ENCODE measurements at places on chromosomes 16 and 17.

- no peak for DNase-seq
Measured at GRCh38 chr16:48381201-48381600, 4.0 kb downstream of the SIAH1 start.

- DNase-seq, result no peak
Measured at GRCh38 chr17:56603486-56604238, 10.2 kb downstream of the NOG start.

DNA sequence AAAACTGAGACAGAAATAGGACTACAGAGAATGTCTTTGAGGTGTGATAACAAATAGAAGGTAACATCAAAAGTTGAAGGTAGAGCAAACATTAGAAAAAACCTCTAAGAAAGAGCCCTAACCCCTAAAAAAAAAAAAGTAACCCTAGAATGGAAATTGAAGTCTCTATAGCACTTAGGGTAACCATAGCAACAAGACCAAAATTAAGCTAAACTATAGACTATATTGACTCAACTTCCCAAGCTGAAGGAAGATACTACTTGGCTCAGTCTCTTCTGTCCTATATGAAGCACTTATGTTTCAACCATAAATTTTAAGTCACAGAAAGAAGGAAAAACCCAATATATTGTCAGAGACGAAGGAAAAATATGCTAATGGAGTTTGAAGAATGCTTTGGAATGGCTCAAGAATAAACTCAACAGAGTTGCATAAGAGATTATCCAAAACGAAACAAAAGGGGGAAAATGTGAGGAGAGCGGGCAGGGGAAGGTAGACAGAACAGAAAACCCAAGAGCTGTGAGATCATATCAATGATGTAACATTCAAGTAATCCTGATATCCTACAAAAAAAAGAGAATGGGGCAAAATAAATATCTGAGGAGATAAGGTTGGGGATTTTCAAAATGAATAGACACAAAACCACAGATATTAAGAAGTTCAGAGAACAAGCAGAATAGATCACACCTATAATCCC lies 88.4 kb downstream of the USP32 start:
- no peak for DNase-seq

GRCh38 chr16:48365025-48365600 lies 20.1 kb downstream of the SIAH1 start:
- no peak for DNase-seq

GRCh38 chr16:25219070-25219737 lies 2.5 kb downstream of the AQP8 start:
- DNase-seq, result no peak

DNA sequence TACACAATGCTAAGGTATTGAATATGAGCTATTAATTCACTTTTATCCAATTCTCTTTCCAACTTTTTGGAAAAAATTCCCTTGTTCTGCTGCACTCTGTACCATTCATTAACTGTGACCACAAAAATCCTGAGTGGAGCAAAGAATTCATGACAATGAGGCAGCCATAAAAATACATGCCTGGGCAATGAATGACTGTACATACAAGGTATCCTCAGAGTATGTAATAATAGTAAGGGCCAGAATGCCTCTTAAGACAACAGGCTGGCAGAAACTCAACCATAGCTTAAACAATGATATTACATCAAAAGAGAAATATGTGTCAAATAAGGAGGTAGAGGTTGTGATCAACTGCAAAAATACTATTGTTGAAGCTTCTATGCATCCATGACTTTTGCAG lies 74.7 kb upstream of the CA10 start:
- DNase-seq, result no peak

- no peak for DNase-seq
Measured at GRCh38 chr17:9935408-9935807, 30.3 kb upstream of the RCVRN start.

DNA sequence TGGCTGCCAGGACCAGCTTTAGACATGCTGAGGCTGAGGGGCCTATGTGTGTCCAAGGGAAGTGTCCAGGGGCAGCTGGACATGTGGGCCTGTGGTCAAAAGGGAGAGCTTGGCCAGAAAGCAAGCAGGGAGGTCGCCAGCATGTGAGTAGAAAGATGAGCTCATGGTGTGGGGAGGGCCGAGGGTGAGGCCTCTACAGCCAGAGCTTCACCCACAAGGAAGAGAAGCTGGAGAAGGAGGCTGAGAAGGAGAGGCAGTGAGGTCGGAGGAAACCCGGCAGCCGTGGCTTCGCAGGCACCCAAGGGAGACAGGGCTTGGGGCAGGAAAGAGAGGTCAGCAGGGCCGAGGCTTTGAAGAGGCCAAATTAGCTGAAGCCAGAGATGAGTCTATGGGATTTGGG lies 4.0 kb upstream of the HSD11B2 start:
- DNase-seq, result no peak

DNA sequence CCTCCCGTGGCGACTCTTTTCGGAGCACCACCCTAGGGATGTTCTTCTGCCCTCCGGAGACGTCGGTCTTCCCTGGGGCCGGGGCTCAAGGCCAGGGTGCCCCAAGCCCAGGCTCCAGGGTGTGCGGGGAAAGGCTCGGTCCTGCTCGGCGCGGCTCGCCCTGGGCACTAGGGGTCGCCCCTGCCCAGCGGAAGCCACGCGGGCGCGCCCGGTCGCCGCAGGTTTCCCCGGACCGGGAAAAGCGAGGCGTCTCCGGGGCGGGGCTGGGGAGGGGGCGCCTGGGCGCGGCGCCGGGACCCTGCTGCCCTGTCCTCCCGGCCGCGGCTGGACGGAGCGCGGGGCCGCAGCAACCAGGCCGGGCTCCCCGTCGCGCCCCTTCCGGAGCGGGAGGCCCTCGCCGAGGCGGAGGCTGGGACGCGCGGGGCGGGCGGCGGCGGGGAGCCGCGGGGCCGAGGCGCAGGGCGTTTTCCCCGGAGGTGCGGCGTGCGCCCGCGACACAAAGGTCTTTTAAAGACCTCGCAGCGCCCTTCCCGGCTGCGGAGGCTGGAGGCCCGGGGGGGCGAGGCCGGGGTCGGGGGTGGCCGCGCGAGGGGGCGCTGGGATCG lies 76.4 kb downstream of the MRC2 start:
- peak; percentile 77 for DNase-seq

DNA sequence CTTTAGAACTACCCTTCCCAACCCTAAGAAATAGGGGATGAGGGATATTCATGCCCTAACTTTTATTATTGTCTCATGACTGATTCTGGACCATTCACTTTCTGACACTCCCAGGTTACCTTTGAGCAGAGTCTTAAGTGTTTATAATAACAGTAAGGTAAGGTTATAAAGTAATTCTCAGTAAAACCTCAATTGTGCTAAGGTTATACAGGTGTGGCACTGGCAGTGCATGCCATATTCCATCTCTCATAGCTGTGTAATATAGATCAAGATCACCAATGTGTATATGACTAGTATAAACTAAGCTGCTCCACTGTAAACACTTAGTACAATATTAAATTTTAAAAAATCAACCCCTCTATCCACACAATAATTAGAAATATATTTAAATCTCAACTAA lies 89.1 kb downstream of the KCNJ2 start:
- no peak for DNase-seq

- no peak for DNase-seq
Measured at GRCh38 chr16:54510685-54511221, 224.2 kb upstream of the IRX3 start.

DNA sequence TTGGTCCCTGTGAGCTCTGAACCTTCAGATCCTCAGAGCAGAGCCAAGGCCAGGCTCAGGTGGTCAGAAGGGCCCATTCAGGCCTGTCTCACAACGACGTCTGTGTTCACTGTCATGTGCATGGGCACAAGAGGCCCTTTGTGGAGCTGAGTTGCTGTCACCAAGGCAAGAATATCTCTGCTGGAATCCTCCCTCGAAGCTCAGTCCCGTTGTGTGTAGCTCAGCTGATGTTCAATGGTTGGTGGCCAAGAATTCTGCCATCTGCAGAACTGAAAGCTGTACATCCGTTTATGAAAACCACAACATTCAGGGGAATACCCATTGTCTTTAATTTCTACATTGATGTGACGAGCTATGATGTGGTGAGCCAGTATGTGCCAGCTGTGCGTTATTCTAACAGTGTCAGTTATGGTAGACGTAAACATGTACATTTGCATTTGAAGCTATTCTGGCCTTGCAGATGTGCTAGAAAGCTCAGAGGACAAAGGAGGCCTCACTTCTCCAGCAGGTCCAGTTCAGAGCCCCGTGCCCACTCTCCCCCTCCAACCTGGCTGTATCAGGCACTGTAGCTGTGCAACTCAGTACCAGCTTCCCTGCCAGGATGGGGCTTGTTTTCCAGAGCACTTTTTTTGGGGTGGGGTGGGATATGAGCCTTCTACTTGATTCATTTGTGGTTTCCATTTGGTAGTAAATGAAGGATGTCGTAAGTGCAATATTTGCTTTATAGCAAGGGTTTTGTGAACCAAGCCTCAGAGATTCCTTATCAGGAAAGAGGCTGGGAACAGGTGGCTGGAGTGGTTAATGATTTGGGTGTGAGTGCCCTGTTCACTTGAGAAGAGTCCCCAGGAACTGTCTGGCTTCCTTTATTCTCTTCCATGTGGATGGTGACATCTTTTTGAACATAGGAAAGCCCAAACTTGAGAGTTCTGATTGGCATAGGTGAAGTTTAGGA lies 56.1 kb downstream of the B9D1 start:
- DNase-seq, result peak; percentile 57

DNA sequence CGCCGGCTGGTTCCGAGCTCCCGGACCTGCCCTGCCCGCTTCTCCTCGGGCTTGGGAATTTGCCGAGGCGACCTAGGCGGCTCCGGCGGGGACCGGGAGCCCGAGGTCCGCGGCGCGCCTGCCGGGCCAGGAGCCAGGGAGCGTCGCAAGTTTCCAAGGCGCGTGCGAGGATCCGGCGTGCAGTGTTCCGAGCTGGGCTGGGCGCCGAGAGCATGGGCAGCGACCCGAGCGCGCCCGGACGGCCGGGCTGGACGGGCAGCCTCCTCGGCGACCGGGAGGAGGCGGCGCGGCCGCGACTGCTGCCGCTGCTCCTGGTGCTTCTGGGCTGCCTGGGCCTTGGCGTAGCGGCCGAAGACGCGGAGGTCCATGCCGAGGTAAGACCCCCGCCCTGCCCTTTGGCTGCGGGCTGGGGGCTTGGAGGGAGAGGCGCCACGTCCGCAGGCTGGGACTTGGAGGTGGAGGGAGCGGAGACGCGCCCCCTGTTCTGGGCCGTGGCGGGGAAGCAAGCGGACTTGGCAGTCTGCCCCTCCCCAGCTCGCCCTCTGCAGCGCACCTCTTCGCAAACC lies 668 bp downstream of the MMP15 start:
- peak; percentile 49 for DNase-seq

- DNase-seq, result no peak
Measured at GRCh38 chr16:61547626-61548025, 488.6 kb downstream of the CDH8 start.

DNA sequence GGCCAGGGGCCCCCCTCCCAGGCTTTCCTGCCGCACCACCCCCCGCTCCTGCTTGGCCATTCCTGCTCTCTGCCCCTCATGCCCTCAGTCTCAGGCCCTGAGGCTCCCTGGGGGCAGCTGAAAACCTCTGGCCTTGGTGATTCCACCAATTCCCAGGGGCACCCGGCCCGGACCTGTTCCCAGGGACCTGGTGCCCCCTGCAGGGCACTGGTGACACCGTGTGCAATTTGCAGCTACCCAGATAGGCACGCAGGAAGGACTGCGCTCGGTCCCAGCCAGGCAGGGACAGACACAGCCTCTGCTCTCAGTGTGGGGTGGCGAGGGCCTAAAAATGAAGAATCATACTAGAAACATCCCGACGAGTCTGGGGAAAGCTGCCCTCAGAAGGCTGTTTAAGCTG lies 13.4 kb downstream of the WFDC1 start:
- peak; percentile 59 for DNase-seq

DNA sequence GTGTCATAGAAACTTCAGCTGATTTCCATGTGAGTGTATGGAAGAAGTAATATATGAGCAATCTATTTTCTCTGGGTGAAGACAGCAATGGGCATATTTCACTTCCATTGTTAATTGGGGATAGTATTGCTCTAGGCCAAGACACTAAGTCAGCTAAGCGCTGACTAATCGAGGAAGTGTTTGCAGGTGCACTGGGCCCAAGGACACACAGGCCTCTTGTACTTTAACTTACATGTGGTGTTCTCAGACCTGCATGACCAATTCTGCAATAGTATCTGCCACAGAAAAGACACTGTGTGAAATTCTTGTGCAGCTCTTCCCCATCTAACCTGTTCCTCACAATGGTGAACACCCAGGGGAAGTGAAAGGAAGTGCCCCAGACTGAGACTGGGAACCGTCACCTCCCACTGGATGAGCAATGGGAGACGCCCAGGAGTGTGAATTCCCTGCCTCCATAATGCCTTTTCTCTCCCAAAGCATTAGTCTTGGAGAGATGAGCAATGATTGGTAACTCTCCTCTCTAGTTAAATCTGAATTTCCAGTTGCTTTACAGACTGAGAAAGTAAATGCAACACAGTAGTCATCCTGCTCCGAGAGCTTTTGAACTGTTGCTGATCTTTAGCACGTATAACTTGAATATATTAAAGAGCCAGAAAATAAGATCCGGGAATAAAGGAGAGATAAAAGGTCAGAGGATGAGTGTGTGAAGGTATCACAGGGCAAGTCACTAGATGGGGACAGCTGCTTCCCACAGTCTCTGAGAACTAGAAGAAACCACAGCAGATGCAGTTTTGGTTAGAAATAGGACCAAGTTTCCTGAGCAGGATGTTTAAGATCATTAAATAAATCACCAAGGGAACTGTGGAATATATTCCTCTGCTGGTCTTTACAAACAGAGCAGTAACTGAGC lies 82.6 kb downstream of the CDK5R1 start:
- no peak for DNase-seq

DNA sequence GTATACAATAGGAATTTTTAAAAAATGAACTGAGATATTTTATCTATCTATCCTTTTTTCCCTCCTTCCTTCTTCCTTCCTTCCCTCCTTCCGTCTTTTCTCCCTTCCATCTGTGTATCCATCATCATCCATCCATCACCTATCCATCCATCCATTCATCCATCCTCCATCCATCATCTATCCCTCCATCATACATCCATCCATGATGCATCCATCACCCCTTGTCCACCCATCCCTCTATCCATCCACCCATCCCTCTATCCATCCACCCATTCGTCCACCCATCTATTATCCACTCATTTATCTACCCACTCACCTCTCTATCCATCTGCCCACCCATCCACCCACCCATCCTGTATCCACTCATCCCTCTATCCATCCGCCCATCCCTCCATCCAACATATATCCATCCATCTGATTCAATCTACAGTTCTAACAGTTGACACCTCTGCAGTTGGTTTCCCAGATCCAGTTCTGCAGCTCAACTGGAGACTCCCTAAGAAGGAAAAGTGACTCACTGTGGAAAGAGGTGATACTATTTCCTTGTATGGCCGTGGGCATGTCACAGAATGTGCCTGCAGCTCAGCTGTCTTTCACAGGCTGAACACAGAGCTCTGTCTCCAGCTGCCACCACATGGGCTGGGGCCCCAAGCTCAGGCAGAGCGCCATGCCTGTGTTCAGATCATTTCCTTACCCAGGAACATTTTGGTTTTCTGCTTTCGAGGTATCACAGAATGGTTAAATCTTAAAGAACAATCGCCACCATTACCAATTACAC lies 130.8 kb downstream of the XYLT1 start:
- no peak for DNase-seq

All from KBM-7 (cell line).